Right renal pelvis (tissue), 4 donors: ENCODE measurements at places on chromosomes 16 and 17.

- DNase-seq: no peak
Measured at GRCh38 chr17:62855156-62855555, 47.0 kb upstream of the MARCHF10 start.

GRCh38 chr17:20202141-20202621, 193.0 kb downstream of the SPECC1 start:
- no peak for DNase-seq

DNA sequence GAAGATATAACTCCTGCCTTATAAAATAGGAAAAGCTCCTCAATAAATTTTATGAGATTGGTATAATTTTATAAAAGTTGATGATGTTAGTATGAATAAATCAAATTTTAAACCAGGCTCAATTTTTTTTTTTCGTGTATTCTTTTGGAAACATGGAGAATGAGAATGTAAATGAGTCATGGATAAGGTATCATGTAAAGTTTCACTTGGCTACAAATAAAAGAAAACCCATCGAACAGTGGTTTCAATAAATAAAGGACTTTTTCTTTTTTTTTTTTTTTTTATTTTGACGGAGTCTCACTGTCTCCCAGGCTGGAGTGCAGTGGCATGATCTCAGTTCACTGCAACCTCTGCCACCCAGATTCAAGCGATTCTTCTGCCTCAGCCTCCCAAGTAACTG, 67.3 kb downstream of the PHKB start:
- DNase-seq: no peak

DNA sequence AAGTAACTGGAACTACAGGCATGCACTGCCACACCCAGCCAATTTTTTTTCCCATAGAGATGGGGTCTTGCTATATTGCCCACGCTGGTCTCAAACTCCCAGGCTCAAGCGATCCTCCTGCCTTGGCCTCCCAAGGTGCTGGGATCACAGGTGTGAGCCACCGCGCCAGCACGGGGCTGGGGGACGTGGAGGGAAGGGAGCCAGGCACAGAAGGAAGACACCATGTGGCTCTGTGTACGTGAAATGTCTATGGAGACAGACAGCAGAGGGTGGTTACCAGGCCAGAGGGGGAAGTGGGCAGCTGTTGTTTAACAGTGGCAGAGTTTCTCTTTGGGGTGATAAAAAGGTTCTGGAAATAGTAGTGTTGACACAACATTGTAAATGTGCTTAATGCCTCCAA, 4.6 kb upstream of the PIEZO1 start:
- DNase-seq: no peak
